ENCODE measurements at places on chromosomes 2 and 18.

DNA sequence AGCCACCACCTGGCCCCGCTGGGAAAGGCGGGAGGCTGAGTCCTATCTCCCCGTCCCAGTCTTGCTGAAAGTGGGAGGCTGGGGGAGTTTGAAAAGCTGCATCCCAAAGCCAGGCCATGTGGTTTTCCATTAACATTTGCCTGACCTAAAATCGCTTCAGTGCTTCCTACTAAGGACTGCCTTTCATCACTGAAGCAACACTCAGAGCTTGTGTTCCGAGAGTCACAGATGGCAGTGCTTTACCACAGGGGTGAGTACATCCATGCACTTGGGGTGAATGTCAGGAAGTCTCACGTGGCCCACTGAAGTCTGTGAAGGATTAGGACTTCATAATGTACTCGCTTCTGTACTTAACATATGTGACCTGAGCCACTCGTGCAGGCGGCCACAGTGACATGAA, 43.3 kb downstream of the PXDN start:
- DNase-seq, result no peak

DNA sequence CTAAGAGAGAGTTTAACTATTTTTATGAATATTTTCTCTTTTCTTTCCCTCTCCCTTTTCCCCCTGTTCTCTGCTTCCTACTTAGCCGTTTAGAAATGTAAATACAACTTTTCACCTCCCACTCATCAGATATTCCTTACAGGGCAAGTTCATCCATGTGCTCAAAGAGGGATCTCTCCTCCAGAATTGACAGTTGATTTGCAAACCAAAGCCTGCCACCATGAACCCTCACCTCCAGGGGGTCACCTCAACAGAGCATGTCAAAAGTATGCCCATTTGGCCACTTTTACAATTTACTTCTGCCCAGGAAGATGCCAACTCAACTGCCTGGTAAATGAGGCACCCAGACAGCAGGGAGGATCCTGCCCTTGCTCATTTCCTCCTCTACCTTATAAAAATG, 149.2 kb upstream of the GYPC start:
- DNase-seq, result no peak

DNA sequence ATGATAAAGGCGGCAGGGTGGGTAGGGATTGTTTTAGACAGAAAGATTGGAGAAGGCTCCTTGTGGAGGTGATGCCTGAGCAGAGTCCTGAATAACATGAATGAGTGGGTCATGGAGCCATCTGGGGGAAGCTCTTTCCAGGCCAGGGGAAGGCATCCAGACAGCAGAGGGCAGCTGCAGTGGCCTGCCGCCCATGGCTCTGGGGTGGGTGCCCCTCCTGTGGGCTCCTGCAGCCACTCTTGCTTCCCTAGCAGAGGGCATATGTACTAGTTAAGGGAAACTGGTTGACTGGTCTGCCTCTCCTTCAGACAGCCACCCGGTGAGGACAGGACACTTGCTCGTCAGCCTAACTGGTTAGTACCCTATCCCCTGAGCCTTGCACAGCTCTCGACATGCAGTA, 46.5 kb upstream of the SLC1A4 start:
- DNase-seq, result no peak

DNA sequence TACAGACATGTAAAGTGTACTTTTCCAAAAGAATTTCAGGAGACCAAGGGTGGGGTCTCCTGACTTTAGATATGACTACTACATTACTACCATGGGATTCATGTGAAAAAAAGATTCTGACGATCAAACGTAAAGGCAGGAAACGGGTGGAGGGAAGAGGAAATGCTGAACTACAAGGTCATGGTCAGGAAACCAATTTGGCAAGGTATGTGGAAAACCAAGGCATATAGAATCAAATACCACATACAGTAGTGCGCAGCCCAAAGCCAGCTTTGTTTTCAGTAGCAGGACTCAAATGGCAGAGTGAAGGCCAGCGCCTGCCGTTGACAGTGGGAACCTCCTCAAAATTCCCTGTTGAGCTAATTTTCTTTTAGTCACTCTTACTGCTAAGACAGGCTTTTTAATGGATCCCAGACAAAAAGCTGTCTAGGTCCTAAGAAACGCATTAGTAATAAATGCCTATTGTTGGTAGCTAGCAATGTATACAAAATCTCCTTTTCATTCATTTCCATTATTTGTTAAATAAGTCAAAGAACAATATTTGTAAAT, 57.6 kb upstream of the SERTAD2 start:
- peak; percentile 34 for DNase-seq

- DNase-seq, result no peak
These were observed 41.9 kb upstream of the MRPL33 start for GRCh38 chr2:27729614-27730013.

- no peak for DNase-seq
These were observed 537.2 kb upstream of the DCC start for GRCh38 chr18:51802569-51803428.

DNA sequence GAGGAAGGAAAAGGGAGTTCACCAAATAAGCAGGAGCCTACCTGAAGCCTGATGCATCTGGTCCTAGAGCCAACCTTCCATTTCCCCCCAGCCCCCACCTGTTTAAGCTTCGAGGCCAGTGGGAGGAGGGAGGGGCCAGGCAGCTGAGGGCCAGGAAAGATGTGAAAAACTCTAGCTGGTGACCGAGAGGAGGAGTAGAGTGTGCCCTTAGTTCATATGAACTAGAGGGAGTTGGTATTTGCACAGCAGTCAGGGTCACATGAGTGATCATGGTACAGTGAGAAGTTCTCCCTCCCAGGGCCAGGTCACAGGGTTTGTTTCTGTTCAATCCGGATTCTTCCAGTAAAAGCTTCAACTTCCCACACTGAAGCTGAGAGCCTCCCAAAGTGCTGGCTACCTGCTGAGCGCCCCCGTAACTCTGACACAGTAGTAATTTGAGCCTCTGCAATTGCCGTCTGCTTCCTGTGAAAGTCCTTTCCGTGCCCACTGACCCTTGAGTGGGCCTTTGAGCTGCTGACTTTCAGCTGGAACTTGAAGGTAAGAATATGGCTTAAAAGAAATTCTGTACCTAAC, at the start of gene SULT1C2:
SULT1C2 (plus strand) TSS at position 362 of the 573 bp plus-strand sequence. CDS start 4,773 bp downstream, outside the sequence.
- no peak for DNase-seq

GRCh38 chr18:48791636-48792105, 159.1 kb downstream of the SMAD7 start:
- peak; percentile 59 for DNase-seq

- peak; percentile 40 for DNase-seq
These were observed 31.9 kb downstream of the KLHL23 start for GRCh38 chr2:169765523-169765922.

DNA sequence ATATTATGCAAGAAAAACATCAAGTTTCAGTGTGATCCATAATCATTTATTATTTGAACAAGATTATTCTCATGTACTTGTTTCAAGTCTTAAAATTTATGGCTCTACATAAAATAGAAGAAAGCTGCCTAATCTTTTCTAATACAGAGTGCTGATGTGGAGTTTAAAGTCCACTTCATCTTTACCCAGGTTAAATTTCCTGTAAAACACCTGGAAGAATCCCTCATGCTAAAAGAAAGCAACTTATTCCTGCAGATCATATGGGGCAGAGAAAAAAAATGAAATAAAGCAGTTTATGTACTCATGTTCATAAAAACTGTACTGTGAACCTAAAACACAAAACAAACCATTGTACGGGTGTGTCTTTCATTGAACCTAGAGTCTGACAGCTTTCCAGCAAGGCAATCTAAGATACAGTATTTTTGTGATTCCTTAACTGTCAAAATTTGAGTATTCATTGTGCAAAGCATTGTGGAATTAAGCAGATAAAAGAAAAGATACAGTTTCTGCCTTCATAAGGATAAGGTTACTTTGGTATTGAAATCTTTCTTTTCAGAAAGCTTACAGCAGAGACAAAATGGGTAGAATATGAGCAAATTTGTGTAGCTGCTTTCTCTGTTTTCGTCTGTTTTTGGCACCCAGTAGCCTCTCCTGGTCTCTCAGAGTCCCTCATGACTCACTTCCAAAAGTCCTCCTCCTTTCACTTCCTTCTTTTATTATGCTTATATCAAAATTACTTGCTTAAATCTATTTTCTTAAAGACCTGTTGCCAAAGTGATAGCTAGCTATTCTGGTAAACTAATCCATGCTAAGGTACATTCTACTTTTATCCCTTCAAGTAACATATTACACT, 26.9 kb upstream of the GLS start:
- DNase-seq, result no peak

- no peak for DNase-seq
These were observed 181.5 kb downstream of the NRXN1 start for GRCh38 chr2:50850290-50850969.

DNA sequence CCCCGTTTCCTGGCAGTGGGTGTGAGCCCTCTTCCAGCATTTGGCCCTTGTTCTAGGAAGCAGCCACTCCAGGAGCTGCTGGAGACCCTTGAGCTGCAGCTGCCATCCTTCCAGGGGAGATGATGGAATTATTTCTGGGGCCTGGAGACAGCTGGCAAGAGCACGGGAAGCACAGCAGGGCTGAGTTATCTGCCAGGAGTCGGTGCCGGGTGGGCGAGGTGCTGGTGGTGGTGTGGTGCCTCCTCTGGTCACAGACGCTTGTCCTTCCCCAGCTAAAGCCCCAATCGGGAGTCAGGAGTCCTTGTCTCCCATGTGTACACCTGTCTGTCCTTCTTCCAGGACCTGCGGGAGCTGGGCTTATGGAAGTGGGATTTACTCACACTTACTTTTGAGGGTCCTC, 36.0 kb downstream of the DPYSL5 start:
- no peak for DNase-seq

All from ELR (cell line).